ENCODE measurements at places on chromosomes 11 and 22.
A peak's percentile ranks its signal among the peaks of the same experiment; 100 is the strongest.

- DNase-seq = no peak
Measured at GRCh38 chr11:90737444-90738050, 514.7 kb upstream of the CHORDC1 start.

GRCh38 chr11:103961010-103961409 lies 75.4 kb upstream of the DDI1 start:
- DNase-seq = no peak

GRCh38 chr22:48708558-48709245 lies 1119.0 kb downstream of the BRD1 start:
- no peak for DNase-seq

DNA sequence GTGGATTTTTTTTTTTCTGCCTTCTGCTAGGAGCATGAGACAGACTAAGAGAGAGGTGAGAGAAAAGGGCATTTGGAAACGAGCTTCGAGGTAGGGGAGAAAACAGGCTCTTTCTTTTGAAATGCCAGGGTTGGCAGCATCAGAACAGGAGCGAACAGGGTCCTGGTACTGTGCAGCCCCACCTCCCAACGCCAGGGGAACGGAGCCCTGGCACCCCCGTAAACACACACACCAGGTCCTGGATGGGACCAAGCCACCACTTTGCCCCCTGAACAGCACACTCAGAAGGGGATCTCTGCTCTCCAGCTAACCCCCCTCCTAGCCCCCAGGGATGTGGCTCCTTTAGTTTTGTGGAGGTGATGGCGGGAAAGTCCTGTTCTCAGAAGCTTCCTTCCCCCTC lies 127.1 kb downstream of the CTTN start:
- DNase-seq = no peak

DNA sequence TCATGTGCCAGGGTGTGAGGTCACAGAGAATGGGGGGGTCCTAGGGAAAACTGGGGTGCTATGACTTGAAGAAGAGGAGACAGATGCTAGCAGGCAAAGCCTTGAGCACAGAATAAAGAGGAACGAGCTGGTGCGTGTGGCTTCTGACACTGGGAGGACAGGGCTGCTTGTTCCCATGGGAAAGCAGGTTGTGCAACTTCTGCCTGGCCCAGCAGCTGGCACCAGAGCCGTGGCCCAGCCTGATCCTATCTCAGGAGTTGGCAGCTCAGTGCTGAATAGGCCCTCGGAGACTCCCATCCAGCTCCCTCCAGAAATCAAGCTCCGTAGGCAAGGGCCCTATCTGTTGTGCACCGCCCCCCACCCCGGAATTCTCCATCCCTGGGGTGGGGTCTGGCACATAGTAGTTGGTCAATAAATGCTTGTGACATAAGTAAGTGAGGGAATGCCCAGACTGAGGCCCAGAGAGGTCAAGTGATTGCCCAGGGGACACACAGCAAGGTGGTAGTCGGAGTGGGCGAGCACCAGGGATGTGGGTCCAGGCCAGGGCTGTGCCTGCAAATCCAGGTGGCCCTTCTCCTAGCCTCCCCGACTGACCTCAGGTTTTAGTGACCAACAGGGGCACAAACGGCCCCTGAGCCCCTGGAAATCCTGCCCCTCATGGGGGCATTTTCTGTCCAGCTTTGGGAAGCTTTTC lies 19.5 kb upstream of the FADD start:
- DNase-seq = no peak

- no peak for DNase-seq
Measured at GRCh38 chr11:94031625-94032024, 10.5 kb downstream of the HEPHL1 start.

GRCh38 chr11:100646545-100646944 lies 40.5 kb upstream of the ARHGAP42 start:
- no peak for DNase-seq

- no peak for DNase-seq
Measured at GRCh38 chr11:6345366-6345765, 25.1 kb upstream of the CAVIN3 start.

GRCh38 chr11:16809886-16810668 lies 71.6 kb downstream of the C11orf58 start:
- DNase-seq = peak; percentile 36

DNA sequence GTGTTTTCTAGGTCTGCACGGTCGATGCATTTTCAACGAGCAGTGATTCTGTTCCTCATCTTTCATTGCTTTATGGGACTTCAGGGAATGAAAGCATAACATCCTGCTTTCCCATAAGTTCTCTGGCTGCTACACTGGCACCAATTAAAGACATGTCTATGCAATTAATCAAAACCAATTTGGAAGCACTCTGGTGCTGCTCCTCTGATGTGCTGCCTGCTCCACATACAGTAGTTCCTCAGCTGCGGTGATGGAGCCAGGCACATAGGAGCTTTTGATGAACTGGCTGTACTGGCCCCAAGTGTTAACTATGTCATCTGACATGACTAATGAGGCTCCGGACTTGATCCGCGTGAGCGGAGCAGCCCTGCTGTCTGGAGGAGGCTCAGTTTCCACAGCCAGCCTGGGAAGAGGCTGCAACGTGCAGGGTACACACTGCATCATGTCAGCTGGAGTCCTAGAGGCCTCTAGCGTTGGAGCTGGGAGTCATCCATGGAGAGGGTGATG lies 29.8 kb downstream of the GVQW3 start:
- DNase-seq = no peak

- DNase-seq = no peak
Measured at GRCh38 chr11:131857246-131857645, 486.8 kb downstream of the NTM start.

GRCh38 chr11:65489035-65489705 lies 9.7 kb upstream of the MALAT1 start:
- peak; percentile 4 for DNase-seq

DNA sequence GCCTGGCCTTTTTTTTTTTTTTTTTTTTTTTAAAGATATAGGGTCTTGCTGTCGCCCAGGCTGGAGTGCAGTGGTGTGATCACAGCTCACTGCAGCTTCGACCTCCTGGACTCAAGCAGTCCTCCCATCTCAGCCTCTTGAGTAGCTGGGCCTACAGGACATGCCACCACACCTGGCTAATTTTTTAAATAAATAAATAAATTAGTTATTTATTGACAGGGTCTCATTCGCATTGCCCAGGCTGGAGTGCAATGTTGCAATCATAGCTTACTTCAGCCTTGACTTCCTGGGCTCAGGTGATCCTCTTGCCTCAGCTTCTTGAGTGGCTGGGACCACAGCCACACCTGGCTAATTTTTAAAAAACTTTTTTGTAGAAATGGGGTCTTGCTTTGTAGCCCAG lies 10.5 kb downstream of the AP2A2 start:
- DNase-seq = no peak

- DNase-seq = no peak
Measured at GRCh38 chr11:31972623-31973022, 118.3 kb upstream of the RCN1 start.

DNA sequence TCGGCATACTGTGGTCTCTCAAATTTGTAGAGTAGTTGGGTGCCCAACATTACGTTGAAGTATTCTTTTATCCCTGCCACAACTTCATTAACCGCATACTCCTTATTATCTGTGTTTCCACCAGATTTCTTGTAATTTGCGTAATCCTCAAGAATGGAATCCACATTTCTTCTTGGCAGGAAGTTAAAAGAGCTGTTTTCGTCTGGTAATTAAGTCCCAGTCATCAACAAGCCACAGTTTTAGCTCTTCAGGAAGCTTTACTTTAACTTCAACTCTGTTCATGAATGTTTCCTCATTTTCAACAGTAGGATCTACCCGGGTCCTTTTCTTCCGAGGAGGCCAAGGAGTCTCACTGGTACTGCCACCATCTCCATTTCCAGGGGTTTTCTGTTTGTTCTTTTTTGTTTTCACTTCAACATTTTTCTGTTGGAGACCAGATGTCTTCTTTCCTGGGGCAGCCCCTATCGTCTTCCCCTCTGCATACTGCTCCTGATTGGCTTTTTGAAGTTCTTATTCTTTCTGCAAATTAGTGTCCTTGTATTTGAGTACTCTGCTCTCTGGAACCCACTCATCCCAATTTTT lies 30.3 kb downstream of the PDE3B start:
- no peak for DNase-seq

GRCh38 chr11:116073854-116074837 lies 569.9 kb upstream of the CADM1 start:
- no peak for DNase-seq

GRCh38 chr11:63944987-63945386 lies 6.2 kb downstream of the NAA40 start:
- DNase-seq = no peak

DNA sequence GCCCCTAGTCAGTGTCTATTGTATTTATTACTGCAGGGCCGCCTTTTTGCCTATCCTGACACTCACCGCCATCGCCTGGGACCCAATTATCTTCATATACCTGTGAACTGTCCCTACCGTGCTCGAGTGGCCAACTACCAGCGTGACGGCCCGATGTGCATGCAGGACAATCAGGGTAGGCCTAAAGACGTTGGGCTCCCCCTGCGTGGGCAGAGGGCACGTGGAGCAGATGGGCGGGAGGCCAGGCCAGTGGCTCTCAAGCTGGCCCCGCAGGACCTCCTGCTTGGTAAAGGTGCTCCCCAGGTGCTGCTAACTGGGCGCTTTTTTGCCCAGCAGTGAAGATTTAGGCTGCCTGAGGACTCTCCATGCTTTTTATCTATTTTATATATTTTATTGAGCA lies 22.5 kb downstream of the CAT start:
- no peak for DNase-seq

DNA sequence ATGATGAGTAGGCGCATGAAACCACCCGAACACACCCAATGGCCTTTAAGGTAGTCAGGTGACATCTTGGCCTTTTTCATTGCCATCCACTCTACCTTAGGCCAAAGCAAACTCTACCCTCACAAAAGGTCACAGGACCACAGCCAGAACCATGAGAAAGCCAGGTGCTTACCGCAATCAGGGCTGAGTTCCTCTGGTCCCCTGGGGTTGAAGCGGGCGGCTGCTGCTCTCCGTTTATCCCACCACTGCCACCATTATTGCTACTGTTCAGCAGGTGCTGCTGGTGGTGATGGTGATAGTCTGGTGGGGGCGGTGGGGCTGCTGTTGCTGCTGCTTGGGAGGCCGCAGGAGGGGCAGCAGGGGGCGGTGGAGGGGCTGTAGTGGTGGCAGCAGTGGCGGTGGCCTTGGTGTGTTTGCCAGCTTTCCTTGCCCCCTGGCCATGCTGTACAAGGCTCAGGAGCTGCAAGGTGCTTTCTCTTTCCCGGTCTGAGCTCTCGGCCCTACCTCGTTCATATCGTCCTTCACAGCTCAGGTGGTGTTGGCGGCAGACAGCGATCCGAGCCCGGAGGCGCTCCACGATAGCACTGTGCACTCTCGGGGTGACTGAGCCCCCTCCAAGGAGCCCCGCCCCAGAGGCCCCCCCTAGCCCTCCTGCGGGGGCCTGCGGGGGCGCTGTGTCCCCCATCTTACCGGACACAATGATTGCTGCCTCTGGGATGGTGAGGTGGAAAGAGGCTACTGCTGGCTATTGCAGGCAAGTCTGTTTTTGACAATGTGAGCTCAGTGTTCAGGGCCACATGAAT lies 1.6 kb downstream of the MAML2 start:
- DNase-seq = peak; percentile 35

DNA sequence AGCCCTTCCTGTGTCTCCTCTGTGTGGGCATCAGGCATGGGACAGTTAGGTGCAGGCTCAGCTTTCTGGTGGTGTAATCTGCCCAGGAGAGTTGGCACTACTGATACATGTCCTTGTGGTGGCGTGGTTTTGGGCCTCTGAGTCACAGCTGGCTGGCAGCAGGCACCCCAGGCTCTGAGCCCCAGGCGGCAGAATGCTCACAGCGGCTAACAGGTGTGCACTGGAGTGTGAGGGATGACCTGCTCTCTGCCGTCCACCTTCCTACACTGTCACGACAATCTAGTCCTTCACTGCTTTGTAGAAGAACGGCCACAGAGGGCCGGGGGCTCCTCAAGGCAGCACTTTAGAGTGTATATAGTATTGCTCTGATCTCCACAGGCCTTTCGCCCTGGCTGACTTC lies 100.3 kb upstream of the PITPNB start:
- peak; percentile 16 for DNase-seq

DNA sequence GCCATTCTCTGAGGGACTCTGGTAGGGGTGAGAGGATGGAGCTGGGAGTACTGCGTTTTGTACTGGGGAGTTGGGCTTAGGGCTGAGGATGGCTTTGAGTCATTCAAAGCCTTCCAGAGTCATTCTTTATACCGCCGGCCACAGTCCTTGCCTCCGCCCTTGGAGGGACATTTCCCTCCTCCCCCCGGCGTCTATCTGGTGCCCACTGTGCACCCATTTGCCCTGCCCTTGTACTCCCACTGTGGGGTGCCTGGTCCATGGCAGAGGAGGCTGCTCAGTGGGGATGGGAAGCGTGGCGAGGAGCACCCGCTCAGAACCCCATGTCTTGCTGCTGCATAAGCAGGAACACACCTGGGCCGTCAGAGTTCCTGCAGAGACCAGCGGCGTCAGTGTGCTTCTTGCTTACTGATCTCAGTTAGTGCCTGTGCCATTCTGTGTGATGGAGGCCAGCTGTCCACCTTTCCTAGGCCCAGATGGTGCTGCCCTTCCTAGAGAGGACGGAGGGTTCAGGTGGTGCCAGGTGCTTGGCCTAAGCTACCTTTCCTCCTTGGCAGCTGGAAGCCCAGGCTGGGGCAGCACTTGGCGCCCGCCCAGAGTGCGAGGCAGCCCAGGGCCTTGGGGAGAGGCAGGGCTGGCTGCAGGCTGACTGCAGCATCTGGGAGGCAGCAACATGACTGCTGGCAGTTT lies 23.3 kb upstream of the TMEM191C start:
- DNase-seq = no peak

- peak; percentile 49 for DNase-seq
Measured at GRCh38 chr11:31340903-31341572, 28.5 kb downstream of the DCDC1 start.

GRCh38 chr22:39915295-39915726 lies 14.4 kb downstream of the GRAP2 start:
- DNase-seq = no peak

- peak; percentile 69 for DNase-seq
Measured at GRCh38 chr22:30204742-30205111, 41.8 kb downstream of the LIF start.

- DNase-seq = peak; percentile 59
Measured at GRCh38 chr22:20904008-20904979, 12.9 kb upstream of the CRKL start.

DNA sequence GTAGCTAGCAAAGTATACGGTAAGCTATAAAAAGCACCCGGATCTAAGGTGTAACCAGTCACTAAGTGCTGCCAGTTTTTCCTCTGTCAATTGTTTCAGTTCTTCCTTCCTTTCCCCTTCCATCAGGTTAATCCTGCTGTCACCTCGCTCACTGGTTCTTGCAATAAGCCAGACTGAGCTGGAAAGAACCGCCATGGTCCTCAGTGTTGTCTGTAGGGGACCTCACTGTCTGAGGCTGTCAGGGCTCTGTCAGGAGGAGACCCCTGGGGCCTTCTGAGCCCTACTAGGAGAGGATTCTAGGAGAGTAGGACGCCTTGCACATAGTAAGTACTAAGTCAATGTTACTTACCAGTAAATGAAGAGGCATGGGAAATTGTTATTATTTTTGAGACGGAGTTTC lies 1.4 kb upstream of the TBC1D22A start:
- DNase-seq = no peak

GRCh38 chr22:46353483-46354105 lies 18.1 kb downstream of the TRMU start:
- DNase-seq = no peak

Data from H4 (cell line).